ENCODE measurements at places on chromosomes 16 and 17.

DNA sequence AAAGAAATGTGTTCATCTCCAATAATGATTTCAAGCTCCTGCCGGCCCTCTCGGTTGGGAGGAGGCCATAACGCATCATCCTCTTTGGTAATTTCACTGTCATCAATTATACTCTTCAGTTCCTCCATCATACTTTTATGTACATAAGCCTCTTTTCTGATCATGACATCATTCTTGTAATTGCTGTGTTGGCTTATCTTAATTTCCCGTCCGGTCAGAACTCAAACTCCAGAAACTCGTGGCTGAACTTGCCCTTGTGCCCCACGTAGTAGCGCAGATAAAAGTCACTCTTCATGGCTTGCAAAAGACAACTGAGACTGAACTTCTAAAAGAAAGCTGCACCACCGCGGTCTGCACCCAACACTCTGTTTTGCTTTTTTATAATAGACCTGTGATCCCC, 13.6 kb downstream of the TMEM220 start:
- no peak for DNase-seq

GRCh38 chr16:72149676-72150464, 22.1 kb downstream of the PMFBP1 start:
- no peak for DNase-seq

DNA sequence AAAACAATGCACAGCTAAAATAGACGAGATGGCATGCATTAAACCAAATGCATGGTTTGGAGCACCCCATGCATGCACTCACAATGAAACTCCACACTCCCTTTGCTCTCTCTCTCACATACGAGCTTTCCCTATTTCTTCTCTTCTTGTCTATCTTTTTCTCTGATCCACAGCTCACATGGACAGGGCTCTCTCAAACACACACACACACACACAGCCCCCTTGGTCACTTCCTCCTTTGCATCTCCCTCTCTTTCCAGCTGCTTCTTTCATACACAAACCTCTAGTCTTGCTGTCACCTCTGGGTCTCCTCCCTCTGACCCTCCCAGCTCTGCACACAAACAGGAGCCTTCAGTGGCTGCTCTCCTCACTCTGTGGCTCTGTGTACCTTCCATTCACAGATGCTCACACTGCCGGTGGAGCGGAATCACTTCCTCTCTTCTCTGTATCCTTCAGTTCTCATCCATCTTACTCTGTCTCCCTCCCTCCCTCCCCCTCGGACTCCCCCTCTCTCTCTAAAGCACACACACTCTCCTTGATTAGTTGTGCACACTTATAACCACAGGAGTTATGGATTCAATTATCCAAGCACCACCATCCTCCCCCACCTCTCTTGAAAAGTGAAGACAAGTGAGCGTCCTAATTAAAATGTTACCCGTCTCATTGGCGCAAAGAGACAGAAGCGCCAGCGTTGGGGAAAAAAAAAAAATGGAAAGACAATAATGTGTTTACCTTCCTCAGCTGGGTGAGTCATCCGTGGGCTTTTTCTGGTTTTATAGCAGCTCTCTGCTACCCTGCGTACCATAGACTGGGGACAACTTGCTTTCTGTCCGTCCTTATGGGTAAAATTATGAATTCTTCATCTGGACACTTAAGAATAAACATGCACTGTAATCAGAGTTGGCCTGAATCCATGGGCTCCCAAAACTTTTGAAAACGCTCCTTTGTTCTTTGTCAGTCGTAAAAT, 90.8 kb downstream of the SHISA6 start:
- no peak for DNase-seq

- DNase-seq, result no peak
Observed at GRCh38 chr17:64378890-64379354, 11.7 kb downstream of the PECAM1 start.

- DNase-seq, result no peak
Observed at GRCh38 chr16:51615141-51615540, 464.1 kb upstream of the SALL1 start.

- DNase-seq, result no peak
Observed at GRCh38 chr17:45172541-45173286, 11.0 kb downstream of the HEXIM2 start.

- no peak for DNase-seq
Observed at GRCh38 chr16:87435372-87436224, 43.5 kb downstream of the MAP1LC3B start.

DNA sequence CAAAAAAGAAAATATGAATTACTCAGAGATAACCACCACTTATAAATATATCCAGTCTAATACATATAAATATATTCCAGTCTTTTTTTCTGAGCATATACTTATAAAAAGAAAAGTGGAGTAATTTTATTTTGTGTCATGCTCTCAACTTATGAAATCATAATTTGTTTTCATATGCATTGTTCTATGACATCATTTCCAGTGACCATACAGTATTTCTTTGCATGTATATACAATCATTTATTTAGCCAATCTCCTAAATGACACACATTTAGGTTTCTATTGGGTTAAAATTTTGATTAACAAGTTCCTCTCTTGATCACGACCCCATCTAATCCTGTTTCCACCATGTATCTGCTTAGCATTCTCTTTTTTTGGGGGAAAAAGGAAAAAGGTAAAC, 16.4 kb upstream of the NDEL1 start:
- DNase-seq, result no peak

DNA sequence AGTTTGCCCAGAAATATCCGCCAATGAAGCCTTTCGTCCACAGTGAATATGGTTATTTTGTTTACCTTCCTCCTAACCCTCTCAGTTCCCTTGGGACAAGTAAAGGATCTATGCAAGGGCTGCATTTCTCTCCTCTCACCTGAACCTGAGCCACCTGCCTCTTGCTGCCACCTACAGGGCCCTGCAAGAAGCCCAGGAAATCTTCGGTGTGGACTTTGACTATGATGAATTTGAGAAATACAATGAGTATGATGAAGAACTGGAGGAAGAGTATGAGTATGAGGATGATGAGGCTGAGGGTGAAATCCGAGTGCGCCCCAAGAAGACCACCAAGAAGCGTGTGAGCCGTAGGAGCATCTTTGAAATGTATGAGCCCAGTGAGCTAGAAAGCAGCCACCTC, 14.0 kb downstream of the SUPT6H start:
- DNase-seq, result no peak

- DNase-seq, result no peak
Observed at GRCh38 chr17:49216953-49217650, 6.6 kb downstream of the ABI3 start.

GRCh38 chr17:83056583-83057396, 22.6 kb upstream of the METRNL start:
- DNase-seq, result no peak

DNA sequence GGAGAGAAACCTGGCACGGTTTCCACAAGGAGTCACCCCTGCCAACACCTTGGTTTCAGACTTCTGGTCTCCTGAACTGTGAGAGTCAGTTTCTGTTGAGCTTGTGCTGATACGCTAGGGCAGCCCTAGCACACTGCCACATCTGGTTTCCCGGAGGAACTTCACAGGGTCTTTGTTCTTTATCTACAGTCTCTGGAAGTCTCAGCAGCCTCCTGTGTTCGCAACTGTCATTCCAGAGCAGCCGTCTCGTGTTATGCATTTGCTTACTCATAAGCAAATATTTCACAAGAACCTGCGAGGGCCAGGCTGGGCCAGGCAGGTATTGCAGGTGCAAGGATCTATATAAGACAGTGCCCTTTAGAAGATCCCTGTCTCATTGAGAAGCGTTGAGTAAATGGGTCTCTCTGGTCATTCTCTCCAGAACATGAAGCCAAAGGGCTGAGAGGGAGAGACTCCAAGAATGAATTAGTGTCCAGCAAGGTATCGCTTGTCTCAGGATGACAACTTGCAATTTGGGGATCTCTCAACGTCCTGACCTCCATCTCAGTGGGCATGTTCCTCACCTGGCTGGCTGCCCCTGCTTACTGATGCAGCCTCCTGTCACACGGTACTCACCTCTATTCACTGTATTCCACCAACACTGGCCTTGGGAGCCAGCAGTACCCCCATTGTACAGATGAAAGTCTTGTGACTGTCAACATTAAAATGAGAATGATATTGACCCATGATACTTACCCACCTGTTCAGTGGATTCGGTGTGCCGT, 141.2 kb downstream of the WWOX start:
- DNase-seq, result no peak

DNA sequence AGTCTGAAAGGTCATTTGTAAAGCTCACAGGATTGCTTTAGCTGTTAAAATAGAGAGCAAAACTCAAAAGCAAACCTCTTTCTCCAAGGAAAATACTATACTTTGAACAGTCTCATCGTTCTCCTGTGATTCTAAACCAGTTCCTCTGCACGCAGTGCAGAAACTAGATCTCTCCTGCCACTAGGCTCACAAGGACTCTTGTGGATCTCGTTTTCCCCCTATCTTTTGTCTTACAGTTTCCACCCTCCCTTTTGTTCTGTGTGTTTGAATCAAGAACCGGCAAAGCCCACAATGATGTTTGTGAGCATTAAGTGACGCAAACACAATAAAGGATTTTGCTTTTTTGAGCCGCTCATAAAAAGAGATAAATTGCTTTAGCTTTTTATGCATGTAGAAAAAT, 1103.5 kb upstream of the RBFOX1 start:
- no peak for DNase-seq

- no peak for DNase-seq
Observed at GRCh38 chr17:48993951-48994350, 3.2 kb upstream of the IGF2BP1 start.

- DNase-seq, result no peak
Observed at GRCh38 chr16:30439720-30440348, 5.8 kb downstream of the SEPHS2 start.

- no peak for DNase-seq
Observed at GRCh38 chr16:28540346-28540745, 1.6 kb upstream of the NUPR1 start.

DNA sequence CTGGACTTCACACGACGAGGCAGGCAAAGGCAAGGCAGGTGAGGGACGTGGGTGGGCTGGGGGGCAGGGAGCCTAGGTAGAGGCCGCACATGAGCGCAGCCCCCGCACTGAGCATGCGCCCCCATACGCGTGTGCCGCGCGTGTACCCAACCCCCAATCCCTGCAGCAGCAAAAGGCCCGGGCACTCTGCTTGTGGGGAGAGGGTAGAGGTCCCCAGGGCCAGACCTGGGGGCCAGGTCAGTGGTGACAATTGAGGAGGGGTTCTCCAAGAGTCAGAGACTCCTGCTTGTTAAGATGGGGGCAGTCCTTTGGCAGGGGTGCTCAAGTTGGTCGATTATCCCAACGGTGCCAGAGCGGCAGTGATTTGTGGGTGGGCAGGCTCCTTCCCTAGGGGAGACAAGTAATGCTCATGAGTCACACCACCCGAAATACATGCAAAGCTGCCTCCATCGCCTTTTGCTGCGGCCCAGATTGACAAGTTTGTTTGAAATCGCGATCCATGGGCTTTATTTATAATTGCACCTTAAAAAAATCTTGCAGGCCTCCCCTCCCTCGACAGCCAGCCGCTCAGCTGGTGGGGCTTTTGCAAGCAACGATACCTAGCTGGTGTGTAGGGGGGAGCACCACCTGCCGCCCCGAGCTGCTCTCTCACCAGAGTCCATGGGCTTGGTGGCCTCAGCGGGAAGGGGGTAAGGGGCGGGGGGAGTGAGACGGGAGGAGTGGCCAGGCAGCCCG, 1.1 kb upstream of the GIT1 start:
- DNase-seq, result no peak

DNA sequence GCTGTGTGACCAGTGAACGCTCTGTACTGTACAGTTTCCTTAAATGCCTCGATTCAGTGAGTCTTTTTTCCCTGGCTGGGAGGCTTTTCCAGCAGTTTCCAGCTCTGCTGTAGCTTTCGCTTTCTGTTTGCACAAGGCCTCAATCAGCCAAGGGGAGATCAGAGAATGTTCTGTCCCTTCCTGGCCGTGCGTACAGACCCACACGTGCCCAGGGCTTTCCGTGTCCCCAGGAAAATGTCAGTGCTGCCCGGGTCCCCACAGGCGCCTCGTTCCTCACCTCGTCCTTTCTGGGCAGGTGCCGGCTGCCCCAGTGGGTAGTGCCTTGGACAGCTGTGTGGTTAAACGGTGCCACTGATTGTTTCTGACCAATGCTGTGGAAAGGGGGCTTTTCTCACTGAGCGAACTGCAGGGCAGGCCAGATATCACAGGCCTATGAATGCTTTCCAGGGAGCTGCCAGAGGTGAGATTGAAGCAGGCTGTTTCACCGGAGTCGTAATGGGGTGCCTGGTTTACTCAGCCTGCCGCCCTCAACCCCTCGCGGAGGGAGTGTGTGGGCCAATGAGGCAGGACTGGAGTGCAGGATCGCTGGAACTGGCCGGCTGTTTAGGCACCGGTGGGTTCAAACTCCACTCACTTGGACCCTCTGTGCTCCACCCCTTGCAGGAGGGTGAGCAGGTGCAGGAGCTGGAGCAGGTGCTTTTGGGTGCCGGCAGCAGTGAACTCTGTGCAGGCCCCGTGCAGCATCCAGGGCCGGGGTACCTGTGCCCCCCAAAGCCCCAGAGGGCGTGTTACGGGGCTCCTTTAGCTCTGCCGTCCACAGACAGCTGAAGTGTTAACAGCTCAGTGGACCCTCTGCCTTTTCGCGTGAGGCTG, 44.4 kb downstream of the ZNF778 start:
- no peak for DNase-seq

DNA sequence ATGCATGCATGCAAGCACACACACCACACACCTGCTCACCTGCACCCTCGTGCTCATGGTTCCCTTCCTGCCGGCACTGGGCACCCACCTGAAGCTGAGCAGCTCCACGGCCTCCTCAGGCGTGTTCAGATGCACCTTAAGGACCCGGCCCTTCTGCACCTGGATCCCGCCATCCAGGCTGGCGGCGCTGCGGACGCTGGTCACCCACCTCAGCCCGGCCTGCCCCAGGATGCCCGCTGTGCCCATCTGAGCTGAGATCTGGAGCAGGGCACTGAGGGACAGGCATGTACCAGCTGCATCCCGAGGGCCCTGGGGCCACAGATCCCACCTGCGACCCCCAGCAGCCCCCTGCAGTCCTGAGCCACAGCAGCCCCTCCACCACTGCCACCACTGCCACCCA, 110.0 kb downstream of the LITAF start:
- no peak for DNase-seq

DNA sequence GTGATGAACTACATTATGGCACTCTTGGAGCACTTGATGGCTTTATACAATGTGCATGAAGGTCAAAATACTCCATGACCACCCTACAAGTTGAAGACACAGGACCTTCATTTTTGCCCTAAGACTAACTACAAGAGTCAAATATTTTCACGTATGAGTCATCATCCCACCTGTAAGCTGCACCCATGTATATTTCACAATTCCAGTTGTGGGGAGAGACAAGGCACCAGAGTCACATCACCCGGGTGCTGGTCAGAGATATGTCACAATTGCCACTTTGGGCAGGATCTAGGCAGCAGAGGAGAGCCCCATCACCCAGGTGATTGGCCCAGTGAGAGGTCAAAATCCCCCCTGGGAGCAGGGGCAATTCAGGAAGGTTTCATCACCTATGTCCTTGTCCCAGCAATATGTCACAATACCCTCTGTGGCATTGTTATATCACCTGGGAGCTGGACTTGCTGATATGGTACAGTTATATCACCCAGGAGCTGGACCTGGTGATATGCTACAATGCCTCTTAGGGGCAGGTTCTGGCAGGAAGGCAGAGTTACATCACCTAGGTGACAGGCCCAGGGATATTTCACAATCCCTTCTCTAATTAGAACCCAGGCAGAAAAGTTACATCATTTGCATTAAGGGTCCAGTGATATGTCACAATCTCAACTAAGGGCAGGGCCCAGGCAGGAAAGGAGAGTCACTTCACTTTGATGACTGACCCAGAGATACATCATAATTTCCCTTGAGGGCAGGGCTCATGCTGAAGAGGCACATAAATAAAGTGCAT, 1839.2 kb downstream of the TP53TG3F start:
- no peak for DNase-seq

GRCh38 chr16:88533381-88533917, 36.8 kb upstream of the ZC3H18 start:
- DNase-seq, result no peak

GRCh38 chr17:38864636-38865398, 5.0 kb upstream of the LASP1 start:
- no peak for DNase-seq

Measured in esophagus squamous epithelium (tissue), 5 donors.